HFF-Myc (cell line): ENCODE measurements at places on chromosomes 3 and 15.

- peak; percentile 17 for DNase-seq
These were observed 462.1 kb downstream of the MFSD1 start for GRCh38 chr3:159263750-159264553.

GRCh38 chr3:123449997-123450604 is 1.2 kb upstream of the ADCY5 start:
- DNase-seq, result no peak

- peak; percentile 19 for DNase-seq
These were observed 748.8 kb upstream of the CCDC54 start for GRCh38 chr3:106628407-106628806.

- no peak for DNase-seq
These were observed 546 bp downstream of the CISH start for GRCh38 chr3:50610992-50611463.

- DNase-seq, result no peak
These were observed 17.7 kb downstream of the MYNN start for GRCh38 chr3:169790687-169791429.

GRCh38 chr15:67133738-67134066 is 68.3 kb downstream of the SMAD3 start:
- no peak for DNase-seq
